Left ventricle myocardium inferior (tissue), 1 donor: ENCODE measurements at places on chromosomes 11 and 22. TPM values are rescaled to one million over a fixed set of nuclear protein-coding genes. Genes with fewer than 3 reads are reported as not detected.

DNA sequence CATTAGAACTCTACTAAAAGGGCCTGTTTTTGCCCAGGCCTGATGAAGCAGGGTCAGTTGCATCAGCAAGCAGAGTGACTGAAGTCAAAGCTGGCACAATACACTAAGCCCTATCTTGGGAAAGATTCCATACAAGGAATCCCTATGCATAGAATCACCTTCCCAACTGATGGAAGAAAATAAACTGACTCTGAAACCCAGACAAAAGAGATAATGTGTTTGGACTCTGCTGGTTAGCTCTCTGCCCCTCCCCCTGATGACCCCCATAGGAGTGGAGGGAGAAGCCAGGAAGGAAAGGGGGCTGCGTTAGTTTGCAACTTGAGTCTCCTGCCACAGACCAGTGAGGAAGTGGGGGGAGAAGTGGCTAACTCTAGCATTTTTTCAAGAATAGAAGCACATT is 32.9 kb downstream of the GALNT18 start:
- H3K36me3 ChIP-seq = no peaks in the 10 kb centered on the region
- H3K27ac ChIP-seq = peak overlapping the region; percentile 37
- no peak overlapping the region for H3K4me3 ChIP-seq
- no peaks in the 10 kb centered on the region for H3K27me3 ChIP-seq
- H3K4me1 ChIP-seq = peaks cover 81% of the 10 kb centered on the region

- peaks cover 18% of the 10 kb centered on the region for H3K4me1 ChIP-seq
- no peaks in the 10 kb centered on the region for H3K27me3 ChIP-seq
- DNase-seq = no peak
- H3K36me3 ChIP-seq = peaks cover 11% of the 10 kb centered on the region
Measured at GRCh38 chr22:45344334-45344733, 34.6 kb downstream of the FAM118A start.

DNA sequence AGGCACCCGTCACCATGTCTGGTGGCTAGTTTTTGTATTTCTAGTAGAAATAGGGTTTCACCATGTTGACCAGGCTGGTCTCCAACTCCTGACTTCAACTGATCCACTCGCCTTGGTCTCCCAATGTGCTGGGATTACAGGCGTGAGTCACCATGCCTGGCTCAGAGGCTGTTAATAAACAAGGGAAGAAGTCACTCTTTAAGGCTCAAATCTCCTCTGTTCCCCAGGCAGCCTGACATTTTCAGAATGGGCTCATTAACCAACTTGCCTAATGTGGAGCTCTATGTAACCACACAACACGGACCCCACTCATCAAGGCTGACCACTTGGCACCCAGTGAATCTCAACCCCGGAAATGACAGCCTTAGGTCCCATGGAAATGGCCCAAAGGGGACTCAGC is 24.1 kb downstream of the APOL3 start:
- no peaks in the 10 kb centered on the region for H3K27me3 ChIP-seq
- peak overlapping the region; percentile 18 for H3K27ac ChIP-seq
- no peak overlapping the region for H3K4me3 ChIP-seq
- DNase-seq = no peak

DNA sequence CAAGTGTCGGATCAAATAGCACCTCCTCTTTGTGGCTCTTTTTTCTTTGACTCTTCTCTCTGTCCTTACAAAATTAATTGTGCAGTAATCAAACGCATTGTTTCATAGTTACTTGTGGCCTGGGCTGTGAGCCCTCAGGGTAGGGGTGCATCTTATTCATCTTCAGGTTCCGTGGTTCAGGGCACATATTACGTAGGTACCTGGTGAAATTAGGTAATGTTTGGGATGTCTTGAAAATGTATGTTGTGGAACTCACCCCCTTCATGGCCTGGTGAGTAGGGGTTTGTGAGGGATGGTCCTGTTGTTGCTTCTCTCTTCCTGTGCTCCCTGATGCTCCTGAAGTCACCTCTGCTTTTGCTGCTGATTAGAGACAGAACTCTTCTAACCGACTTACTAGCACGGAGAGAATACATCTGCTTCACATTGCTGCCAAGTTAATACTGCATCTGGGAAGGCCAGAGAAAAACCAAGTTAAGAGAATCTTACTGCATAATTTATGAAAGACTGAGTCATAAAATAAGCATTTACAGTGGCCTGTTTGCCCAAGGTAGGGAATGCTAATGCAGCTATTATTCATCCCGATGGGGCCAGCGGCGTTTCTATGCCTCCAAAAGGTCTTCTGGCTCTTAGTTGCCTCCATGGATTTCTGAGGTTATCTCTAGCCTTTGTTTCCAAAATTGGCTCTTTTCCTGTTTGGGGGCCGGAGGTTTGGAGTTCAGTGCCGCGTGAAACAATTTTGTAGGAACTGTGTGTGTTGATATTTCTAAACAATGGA is 66.9 kb downstream of the TBC1D22A start:
- H3K27me3 ChIP-seq = no peaks in the 10 kb centered on the region
- H3K4me1 ChIP-seq = peaks cover 33% of the 10 kb centered on the region
- H3K4me3 ChIP-seq = no peak overlapping the region
- no peak for DNase-seq
- H3K27ac ChIP-seq = no peak overlapping the region

DNA sequence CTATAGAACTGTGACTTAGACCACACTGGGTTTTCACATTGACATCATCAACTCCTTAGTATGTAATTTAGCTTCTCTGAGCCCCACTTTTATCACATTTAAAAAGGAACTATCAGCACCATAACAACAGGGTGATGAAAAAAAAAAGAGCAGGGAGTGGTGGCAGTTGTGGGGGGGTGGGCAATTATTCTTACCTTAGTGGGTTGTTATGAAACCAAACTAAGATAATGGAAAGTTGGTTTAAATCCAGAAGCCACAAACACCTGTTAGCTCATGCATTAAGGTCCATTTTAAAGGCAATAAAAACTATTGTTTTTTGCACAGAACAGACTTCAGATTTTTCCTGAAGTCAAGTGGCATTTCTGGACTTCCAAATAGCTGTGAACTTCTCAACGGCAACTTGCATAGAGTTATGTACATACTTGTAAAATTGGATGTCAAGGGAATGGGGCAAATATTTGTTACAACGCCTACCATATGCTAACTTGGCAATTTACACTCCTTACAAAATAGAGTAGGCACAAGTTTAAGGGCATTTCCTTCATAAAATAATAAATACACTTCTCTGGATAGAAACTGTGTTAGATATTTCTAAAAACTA is 793.6 kb downstream of the DLG2 start:
- no peaks in the 10 kb centered on the region for H3K27me3 ChIP-seq
- H3K27ac ChIP-seq = no peak overlapping the region
- no peak overlapping the region for H3K4me3 ChIP-seq
- DNase-seq = no peak
- H3K36me3 ChIP-seq = no peaks in the 10 kb centered on the region

DNA sequence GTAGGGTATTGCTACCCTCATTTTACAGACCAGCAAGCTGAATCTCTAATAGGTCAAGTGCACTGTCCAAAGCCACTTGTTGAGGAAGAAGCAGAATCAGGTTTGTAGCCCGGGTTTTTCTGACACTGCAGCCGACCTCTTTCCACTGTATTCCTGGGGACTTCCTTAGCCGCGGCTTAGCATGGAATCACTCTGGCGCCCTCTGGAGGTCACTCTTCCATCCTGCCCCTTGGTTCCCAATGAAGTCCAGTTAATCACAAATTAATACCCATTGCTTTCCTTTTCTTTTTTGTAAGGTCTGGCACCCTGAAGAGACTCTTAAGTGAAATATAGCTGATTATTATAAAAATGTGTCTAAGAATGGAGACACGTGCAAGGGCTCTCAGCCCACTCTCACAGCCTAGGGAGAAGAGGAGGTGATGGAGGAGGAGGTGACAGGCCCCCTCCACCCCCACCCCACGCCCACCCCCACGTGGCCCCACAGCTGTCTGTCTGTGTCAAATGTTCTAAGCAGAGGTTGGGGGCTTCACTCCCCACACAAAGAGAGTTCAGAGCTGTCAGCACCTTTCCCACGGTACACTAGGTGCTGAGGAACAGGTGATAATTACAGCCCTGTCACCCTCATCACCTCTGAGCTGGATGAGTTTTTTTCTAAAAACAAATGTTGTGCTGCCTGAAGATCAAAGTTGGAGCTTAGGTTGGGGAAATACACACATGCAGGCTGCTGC is 57.7 kb upstream of the DRD2 start:
- H3K27ac ChIP-seq = no peak overlapping the region
- no peak overlapping the region for H3K4me3 ChIP-seq
- H3K36me3 ChIP-seq = no peaks in the 10 kb centered on the region
- no peaks in the 10 kb centered on the region for H3K4me1 ChIP-seq
- DNase-seq = peak; percentile 65
- H3K27me3 ChIP-seq = peaks cover 29% of the 10 kb centered on the region

- no peaks in the 10 kb centered on the region for H3K4me1 ChIP-seq
- no peaks in the 10 kb centered on the region for H3K36me3 ChIP-seq
- H3K27me3 ChIP-seq = no peaks in the 10 kb centered on the region
- H3K27ac ChIP-seq = no peak overlapping the region
- no peak for DNase-seq
Measured at GRCh38 chr11:69402251-69402887, 79.1 kb upstream of the LINC01488 start.

GRCh38 chr11:2256293-2256913 is 14.0 kb downstream of the ASCL2 start:
- DNase-seq = no peak
- H3K4me3 ChIP-seq = no peak overlapping the region
- H3K36me3 ChIP-seq = no peaks in the 10 kb centered on the region
- H3K27ac ChIP-seq = no peak overlapping the region
- no peaks in the 10 kb centered on the region for H3K4me1 ChIP-seq

DNA sequence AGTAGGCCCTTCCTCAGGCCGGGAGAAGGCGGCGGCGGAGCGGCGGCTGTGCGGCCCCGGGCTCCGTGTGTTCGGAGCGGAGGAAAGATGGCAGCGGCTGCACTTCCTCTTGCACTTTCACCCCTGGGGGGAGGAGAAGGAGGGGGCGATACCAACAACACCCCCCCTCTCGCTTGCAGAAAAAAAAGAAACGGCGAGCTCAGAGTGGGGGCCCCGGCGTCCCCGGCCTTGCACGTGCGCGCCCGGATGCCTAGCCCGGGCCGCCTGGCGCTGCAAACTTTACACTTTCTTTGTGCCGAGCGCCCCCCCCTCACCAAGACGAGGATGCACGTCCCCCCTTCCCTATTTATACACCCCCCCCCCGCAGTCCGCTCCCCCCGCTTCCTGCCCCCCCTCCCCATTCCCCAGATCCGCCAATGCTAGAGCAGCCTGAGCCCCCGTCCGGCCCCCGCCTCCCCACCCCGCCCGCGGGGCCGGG is at the start of gene PATZ1:
TSS of gene PATZ1 (minus strand) at position 92 of the 478 bp plus-strand sequence. CDS start 744 bp downstream, outside the sequence.
- DNase-seq = peak; percentile 64
- H3K4me3 ChIP-seq = peak within 1 kb of the TSS; percentile 85
- H3K4me1 ChIP-seq = peaks cover 59% of the 10 kb centered on the region
- peak within 1 kb of the TSS; percentile 96 for H3K27ac ChIP-seq

The MS4A7 gene
- 13.1 TPM for total RNA-seq

GRCh38 chr11:65927904-65928397 is 8.7 kb downstream of the DRAP1 start:
- H3K27ac ChIP-seq = no peak overlapping the region
- no peaks in the 10 kb centered on the region for H3K4me1 ChIP-seq
- no peaks in the 10 kb centered on the region for H3K27me3 ChIP-seq
- no peak overlapping the region for H3K4me3 ChIP-seq
- no peak for DNase-seq
- H3K36me3 ChIP-seq = peaks cover 5% of the 10 kb centered on the region

- H3K36me3 ChIP-seq = no peaks in the 10 kb centered on the region
- H3K4me3 ChIP-seq = no peak overlapping the region
- peaks cover 99% of the 10 kb centered on the region for H3K27me3 ChIP-seq
- peaks cover 44% of the 10 kb centered on the region for H3K4me1 ChIP-seq
Measured at GRCh38 chr22:19769393-19769715, 8.8 kb downstream of the TBX1 start.

The APOBEC3B gene
- total RNA-seq = 0.52 TPM

The KRTAP5-10 gene
- total RNA-seq = not detected

GRCh38 chr11:102389253-102389652 is 42.2 kb downstream of the BIRC2 start:
- H3K27me3 ChIP-seq = no peaks in the 10 kb centered on the region
- peaks cover 78% of the 10 kb centered on the region for H3K36me3 ChIP-seq
- H3K4me3 ChIP-seq = no peak overlapping the region
- peaks cover 22% of the 10 kb centered on the region for H3K4me1 ChIP-seq
- DNase-seq = no peak
- no peak overlapping the region for H3K27ac ChIP-seq

DNA sequence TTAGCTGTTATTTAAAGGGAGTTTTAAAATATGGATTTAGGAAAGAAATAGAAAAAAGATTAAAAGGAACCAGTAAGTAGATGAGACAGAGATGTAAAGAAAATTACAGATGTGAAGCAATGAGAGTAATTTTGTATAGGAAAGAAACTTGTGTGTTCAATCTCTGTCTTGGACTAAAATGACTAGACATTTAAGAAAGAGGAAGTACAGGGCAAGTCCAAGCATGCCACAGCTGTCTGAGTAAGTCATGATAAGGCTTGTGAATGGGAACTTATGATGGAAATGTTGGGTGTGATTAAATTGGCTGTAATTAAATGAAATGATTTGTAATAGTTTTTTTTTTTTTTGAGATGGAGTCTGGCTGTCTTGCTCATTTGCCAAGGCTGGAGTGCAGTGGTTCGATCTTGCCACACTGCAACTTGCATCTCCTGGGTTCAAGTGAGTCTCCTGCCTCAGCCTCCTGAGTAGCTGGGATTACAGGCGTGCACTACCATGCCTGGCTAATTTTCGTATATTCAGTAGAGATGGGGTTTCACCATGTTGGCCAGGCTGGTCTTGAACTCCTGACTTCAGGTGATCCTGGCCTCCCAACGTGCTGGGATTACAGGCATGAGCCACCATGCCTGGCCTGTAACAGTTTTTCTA is 5.9 kb upstream of the ACY3 start:
- H3K27ac ChIP-seq = no peak overlapping the region
- H3K4me3 ChIP-seq = no peak overlapping the region
- no peaks in the 10 kb centered on the region for H3K4me1 ChIP-seq
- H3K36me3 ChIP-seq = no peaks in the 10 kb centered on the region

GRCh38 chr11:48031602-48032001 is 51.2 kb downstream of the PTPRJ start:
- peaks cover 34% of the 10 kb centered on the region for H3K4me1 ChIP-seq
- peak overlapping the region; percentile 32 for H3K27ac ChIP-seq
- H3K36me3 ChIP-seq = no peaks in the 10 kb centered on the region
- H3K27me3 ChIP-seq = no peaks in the 10 kb centered on the region

GRCh38 chr11:119065369-119065768 is 2.2 kb upstream of the VPS11 start:
- no peak overlapping the region for H3K27ac ChIP-seq
- no peak overlapping the region for H3K4me3 ChIP-seq
- H3K27me3 ChIP-seq = no peaks in the 10 kb centered on the region
- H3K36me3 ChIP-seq = peaks cover 10% of the 10 kb centered on the region
- peaks cover 52% of the 10 kb centered on the region for H3K4me1 ChIP-seq

DNA sequence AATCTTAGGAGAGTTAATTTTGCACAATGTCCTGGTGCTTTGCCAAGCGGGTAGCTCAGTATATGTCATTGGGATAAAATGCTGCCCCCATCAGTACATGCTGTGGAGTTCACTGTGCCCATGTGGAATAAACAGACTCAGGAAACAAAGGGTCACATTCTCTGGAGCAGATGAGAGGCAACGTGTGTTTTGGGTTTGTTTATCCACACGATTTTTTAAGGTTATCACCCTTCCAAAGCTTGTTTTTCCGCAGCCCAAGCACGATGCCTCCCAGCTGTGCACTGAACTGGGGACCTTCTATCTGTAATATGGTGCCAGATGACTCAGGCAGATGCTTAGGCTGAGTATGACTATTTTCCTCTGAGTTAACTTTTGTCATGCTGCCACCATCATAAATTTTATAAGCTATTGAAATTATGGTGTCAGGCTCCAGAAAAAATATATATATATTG is 6.5 kb downstream of the OR4D6 start:
- no peak for DNase-seq
- H3K27me3 ChIP-seq = no peaks in the 10 kb centered on the region
- no peak overlapping the region for H3K27ac ChIP-seq
- H3K4me3 ChIP-seq = no peak overlapping the region
- no peaks in the 10 kb centered on the region for H3K4me1 ChIP-seq
- no peaks in the 10 kb centered on the region for H3K36me3 ChIP-seq
